ENCODE measurements at places on chromosomes 13 and 19.

- no peak for DNase-seq
Measured at GRCh38 chr19:19475015-19475765, 40.2 kb downstream of the TSSK6 start.

DNA sequence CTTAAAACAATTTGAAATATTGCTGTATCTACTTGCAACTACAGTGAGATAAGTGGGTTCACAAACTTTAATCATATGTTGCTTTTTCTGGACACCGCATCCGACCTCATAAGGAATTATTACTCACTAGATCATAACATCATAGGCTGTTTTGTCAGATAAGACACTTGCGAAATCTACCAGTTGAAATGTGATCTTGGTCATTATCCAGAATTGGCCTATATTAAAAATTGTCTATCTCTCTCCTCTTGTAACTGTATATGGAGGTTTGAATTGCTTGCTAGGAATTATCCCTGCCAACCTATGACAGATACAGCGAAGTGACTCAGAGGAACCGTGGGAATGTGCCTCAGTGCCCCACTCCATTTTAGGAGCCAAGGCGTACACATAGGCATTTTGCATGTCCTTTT, 117.0 kb upstream of the POSTN start:
- DNase-seq = no peak

- DNase-seq = no peak
Measured at GRCh38 chr19:16837035-16837362, 7.8 kb downstream of the SIN3B start.

DNA sequence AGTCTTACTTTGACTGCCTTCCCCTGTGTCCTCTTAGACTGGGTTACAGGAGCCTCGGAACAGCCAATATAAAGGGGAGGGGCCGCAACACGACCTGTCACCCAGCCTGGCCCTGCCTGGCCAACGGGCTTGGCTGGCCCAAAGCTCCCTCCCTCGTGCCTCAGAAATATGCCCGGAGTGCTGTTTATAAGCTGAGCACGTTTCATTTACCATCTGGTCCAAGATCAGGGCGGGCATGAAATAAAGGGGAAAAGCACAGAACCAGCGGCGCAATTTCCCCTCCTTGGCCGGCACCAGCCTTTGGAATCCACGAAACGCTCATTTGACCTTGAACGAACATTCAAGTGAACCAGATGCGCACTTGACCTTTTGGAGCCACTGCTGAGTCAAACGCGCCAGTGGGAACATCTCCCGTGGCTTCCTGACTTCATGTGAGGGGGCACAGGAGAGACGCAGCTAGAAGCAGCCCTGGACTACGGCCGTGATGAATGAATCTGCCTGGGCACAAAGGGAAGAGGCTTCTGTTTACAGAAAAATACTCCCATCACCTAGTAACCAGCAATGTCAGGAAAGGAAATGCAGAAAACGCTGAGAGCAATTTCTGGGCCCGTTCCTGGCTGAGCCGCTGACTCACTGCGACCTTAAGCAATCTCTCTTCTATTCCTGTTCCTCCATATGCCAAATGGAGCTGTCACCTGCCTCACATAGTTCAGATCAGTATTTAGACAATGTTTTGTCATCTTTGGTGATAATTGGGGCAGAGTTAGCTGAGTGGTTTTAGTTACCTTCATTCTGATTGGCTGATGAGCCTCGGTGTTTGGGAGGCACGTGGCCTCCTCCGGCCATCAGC, 53.3 kb downstream of the RFX2 start:
- peak; percentile 61 for DNase-seq

DNA sequence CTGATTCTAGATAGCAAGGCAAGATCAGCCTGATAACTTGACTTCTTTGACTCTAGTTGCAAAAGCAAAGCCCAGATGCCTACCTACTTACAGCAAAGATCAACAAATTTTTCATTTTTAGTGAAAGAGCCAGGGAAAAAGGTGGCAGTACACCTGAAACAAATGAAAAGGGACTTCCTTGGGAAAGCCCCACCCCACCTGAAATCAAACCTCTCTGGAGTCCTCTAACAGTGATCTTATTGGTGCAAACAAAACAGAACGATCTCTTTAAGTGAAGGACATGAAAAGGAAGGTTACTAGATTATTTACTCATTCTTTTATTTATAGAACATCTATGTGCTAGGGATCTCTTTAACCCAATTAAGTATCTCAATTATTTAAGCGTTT, 507 bp upstream of the LCP1 start:
- DNase-seq = no peak

- DNase-seq = no peak
Measured at GRCh38 chr13:109764470-109765291, 21.7 kb downstream of the IRS2 start.

DNA sequence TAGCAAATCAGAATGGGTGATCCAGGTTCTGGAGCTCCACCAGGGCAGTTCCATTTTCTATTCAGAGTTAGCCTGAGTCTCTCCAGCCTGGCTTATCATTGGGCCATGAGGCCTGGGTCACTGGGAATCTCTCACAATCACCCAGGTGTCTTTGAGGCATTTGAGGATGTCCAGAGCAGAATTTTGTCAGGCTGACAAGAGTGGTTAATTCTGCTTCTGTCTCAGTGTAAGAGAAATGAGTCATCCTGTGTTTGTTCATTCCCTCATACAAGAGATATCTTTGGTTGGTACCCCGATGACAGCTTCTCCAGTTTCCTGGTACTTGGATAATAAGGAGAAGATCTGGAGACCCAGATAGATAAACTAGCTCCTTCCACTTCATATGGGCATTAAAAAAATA, 10.4 kb downstream of the ZNF93 start:
- DNase-seq = no peak

- no peak for DNase-seq
Measured at GRCh38 chr13:100513987-100514670, 74.5 kb downstream of the GGACT start.

DNA sequence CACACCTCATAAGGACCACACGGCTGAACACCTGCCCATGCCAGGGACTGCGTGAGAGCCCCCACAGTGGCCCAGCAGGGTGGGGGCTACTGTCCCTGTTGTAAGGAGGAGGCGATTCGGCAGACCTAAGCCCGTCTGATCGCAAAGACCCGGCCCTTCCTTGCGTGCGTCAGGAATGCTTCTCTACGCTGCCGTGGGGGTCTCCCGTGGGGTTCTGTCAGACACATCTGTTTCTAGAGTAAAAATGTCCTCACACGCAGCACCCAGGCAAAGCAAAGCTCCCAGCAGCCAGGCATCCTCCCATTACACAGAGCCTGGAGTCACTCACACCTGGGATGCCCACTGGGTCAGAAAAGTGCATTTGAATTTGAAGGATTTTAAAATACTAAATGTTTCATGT, 147.7 kb upstream of the SOX1 start:
- no peak for DNase-seq

- peak; percentile 70 for DNase-seq
Measured at GRCh38 chr19:2391118-2391725, 31.2 kb downstream of the TMPRSS9 start.

DNA sequence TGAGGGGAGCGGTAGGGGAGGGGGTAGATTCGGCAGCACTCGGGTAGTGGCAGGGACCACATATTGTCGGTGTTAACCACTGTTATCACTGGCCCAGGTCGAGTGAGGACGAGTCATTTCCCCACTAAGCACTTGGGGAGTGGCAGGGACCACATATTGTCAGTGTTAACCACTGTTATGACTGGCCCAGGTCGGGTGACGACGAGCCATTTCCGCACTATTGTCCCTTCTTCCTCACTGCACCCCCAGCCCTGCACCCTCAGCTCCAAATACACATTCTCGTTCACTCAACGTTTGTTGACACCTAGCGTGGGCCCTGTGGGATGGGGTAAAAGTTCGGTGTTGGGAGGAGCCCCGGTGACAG, 467 bp upstream of the CLN5 start:
- no peak for DNase-seq

DNA sequence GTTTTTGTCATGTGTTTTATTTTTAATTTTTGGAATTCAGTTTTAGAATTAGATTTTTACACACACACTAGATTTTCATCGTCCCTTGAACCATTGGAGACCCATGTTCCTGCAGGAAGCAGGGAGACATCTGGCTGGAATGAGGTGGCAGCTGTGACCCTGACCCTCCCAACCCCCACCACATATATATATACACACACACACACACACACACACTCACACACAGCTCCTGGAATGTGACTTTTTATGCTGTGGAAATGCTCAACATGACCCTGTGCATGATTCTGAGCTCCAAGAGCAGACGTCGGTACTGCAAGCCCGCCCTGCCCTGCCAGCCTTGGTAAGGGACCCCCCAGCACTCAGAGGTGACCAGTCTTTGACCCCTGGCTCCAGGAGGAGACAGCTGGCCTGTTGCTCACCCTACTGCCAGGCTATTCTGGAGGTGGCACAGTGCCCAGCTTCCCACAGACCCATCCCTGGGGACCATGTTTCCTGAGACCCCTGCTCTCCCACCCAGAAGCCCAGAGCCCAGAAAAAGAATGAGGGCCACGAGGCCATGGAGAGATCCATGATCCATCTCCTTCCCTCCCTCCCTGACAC, 103.2 kb upstream of the VSTM2B start:
- DNase-seq = no peak

- DNase-seq = no peak
Measured at GRCh38 chr19:49741210-49741844, 21.8 kb downstream of the TSKS start.

DNA sequence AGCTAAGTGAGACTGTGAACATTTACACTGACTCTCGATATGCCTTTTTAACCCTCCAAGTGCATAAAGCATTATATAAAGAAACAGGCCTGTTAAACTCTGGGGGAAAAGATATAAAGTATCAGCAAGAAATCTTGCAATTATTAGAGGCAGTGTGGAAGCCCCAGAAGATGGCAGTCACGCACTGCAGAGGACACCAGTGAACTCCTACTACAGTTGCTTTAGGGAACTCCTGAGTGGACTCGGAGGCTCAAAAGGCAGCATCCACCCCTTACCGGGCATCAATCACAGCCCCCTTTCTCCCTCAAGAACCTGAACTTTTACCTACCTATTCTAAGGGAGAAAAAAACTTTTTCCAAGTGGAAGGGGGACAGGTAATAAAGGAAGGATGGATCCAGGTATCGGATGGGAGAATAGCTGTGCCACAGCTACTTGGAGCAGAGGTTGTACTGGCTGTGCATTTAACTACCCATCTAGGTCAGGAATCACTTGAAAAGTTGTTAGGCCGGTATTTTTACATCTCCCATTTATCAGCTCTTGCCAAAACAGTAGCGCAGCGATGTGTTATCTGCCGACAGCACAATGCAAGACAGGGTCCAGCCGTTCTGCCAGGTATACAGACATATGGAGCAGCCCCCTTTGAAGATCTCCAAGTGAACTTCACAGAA, 80.1 kb downstream of the ZNF486 start:
- DNase-seq = no peak

GRCh38 chr13:112902101-112902651, 66.8 kb upstream of the MCF2L start:
- DNase-seq = no peak

GRCh38 chr13:60134376-60134775, 29.4 kb downstream of the DIAPH3 start:
- DNase-seq = no peak

- DNase-seq = no peak
Measured at GRCh38 chr19:57515255-57515654, 11.9 kb upstream of the ZNF549 start.

DNA sequence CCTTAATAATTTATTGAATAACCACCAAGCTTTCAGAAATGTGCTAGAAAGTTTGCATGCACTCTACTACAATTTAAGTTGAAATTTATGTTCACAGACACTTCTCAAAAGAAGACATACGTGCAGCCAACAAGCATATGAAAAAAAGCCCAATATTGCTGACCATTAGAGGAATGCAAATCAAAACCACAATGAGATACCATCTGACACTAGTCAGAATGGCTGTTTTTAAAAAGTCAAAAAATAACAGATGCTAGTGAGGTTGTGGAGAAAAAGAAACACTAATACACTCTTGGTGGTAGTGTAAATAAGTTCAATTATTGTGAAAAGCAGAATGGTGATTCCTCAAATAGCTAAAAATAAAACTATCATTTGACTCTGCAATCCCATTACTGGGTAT, 308.8 kb upstream of the PCDH9 start:
- no peak for DNase-seq

- no peak for DNase-seq
Measured at GRCh38 chr13:27338816-27339215, 68.2 kb downstream of the RASL11A start.

DNA sequence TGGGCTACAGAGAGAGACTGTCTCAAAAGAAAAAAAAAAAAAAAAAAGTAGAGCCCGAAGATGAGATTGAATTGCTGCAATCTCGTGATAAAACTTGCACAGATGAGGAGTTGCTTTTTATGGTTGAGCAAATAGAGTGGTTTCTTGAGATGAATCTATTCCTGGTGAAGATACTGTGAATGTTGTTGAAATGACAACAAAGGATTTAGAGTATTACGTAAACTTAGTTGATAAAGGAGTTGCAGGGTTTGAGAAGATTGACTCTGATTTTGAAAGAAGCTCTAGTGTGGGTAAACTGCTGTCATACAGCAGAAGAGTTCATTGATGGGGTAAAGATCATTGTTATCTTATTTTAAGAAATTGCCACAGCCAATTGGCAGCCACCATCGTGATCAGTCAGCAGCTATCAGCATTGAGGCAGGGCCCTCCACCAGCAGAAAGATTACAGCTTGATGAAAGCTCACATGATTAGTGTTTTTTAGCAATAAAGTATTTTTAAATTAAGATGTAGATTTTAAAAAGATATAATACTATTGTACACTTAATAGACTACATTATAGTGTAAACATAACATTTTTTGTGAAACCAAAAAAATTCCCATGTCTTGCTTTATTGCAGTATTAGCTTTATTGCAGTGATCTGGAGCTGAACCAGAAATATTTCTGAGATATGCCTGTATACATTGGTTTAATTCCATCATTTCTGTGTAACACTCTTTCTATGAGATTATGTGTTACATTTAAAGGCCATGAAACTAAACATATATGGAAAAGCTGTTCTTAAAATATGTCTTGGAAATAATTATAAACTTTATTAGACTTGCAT, 43.1 kb downstream of the ZMYM2 start:
- DNase-seq = no peak

- no peak for DNase-seq
Measured at GRCh38 chr19:47377801-47378200, 28.7 kb downstream of the DHX34 start.

GRCh38 chr19:27865927-27866777, 1346.8 kb downstream of the UQCRFS1 start:
- no peak for DNase-seq

DNA sequence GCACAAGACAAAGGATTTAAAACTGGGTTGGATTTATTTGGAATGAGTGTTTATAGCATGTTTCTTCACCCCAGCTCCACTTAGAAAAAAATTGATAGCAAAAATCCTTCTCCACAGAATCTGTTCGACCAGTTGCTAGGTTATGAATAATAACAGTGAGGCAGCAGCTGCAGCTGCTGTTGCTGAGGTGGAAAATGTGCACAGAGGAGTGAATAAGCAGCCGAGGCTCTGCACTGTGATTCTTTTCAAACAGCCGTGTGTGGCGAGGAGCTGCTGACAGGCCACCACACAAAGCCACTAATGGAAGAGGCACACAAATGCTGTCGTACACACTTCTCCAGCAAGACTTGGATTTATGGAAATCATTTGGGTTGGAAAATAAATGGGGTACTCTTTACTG, 6.4 kb upstream of the RASL11A start:
- DNase-seq = no peak

GRCh38 chr13:25744178-25744577, 307.6 kb downstream of the SHISA2 start:
- DNase-seq = no peak
